ENCODE measurements at places on chromosomes 2 and 18. TPM values are rescaled to one million over a fixed set of nuclear protein-coding genes. Genes with fewer than 3 reads are reported as not detected.

The PSMA8 gene
- total RNA-seq = not detected

The CRACDL gene
- total RNA-seq = not detected

The ARHGAP15 gene
- total RNA-seq = 0.15 TPM

The BARD1 gene
- total RNA-seq = 11.9 TPM

The ARPC2 gene
- total RNA-seq = 290 TPM

The STON1 gene
- 6.1 TPM for total RNA-seq

The MC5R gene
- not detected for total RNA-seq

The CDH7 gene
- 5.7 TPM for total RNA-seq

The VPS54 gene
- 14.6 TPM for total RNA-seq

The CLEC4F gene
- total RNA-seq = not detected

The PLGLB1 gene
- total RNA-seq = 0.87 TPM

The KLHL41 gene
- not detected for total RNA-seq

The C2orf80 gene
- not detected for total RNA-seq

The HOXD9 gene
- total RNA-seq = 2.1 TPM

The NEUROD1 gene
- 0.10 TPM for total RNA-seq

DNA sequence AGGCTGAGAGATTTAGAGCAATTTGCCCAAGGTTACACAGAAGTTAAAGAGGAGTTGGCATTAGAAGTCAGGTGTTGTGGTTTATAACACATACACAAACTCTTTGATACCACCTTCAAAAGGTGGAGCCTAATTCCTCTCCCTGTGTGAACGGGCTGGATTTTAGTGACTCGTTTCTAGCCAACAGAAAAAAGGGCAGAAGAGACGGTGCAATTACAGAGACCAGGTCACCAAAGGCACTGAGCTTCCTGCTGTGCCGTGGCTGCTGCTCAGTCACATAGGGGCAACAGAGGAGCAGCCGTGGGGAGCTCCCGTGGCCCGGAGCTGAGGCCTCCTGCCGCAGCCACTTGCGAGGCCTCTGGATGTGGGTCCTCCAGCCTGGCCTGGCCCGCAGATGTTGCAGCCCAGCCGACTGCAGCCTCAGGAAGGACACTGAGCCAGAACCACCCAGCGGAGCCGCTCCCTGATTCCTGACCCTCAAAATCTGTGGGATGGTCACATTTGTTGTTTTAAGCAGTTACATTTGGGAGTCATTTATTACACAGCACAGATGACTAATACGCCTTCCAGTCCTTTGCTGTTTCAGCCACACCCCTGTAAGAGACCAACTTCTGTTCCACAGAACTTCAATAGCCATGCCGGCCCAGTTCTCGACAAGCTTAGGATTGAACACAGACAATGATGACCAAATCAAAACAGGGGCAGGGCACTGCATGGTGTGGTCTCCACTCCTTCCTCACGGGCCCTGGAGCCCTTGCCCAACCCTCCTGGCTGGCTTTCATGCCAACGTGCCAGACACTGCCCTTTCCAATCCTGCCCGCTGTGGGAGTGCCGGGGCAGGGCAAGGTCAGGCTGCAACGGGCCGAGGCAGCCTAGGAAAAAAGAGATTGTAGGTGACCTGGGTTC lies 17.1 kb downstream of the EDAR start:
- DNase-seq = no peak

GRCh38 chr2:169285531-169286235 lies 76.7 kb downstream of the LRP2 start:
- no peak for DNase-seq

GRCh38 chr2:190129421-190130199 lies 67.1 kb upstream of the MSTN start:
- no peak for DNase-seq

DNA sequence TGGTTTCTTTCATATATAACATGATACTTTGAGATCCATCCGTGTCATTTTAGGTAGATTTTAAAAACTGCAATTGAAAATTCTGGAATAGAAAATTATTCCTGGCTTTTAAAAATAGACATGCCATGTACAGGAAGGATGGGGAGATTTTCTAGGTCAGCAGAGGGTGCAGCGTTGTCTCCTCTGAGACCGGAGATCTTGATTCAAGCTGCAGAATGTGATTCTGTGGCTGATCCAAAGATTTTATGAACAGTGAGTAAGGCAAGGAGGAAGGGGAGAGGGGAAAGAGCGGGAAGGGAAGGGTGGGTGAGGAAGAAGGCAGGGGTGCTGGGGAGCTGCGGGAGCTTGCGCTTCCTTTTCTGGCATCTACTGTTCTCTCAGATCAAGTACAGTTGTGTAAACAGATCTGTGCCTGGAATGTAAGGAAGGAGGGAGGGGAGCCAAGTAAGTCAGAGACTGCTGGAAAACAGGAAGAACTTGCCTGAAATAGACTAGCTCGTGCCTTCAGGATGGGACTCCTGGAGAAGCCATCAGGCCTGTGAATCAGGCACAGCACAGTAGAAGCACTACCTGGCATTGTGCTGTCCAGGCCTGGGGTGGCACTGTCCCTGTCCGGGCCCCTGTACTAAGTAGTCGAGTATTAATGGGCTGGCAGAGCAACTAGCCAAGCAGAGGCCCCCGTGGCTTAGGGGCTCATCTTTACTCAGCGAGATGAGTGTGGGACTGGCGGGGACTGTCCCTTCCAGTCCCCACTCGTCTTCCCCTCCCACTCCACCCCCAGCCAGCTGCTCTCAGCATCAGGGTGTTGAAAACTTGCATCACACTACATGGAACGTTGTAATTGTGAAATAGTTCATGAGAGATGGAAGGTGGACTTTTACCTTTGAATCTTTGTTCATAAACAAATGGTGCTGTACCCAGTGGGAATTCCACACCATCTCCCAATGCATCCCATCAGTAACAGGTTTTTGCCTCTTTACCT lies 163.5 kb downstream of the UXS1 start:
- peak; percentile 87 for DNase-seq

DNA sequence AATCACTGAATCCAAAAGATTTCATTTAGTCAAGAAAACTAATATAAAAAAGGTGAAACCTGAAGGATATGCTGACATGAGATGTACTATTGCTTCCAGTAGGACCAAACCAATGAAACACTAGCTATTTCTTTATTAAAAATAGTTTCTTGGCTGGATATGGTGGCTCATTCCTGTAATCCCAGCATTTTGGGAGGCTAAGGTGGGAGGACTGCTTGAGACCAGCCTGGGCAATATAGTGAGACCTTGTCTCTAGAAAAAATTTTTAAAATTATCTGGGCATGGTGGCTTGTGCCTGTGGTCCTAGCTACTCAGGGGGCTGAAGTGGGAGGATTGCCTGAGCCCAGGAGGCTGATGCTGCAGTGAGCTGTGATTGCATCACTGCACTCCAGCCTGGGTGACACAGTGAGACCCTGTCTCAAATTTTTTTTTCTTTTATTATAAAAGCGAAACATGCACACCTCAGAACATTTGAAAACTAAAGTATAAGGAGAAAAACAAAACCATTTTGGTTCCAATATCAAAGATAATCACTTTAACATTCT lies 266.2 kb downstream of the TGIF1 start:
- no peak for DNase-seq

GRCh38 chr18:48669991-48670750 lies 131.3 kb downstream of the CTIF start:
- no peak for DNase-seq

- no peak for DNase-seq
Observed at GRCh38 chr2:218607436-218608115, at the start of gene PLCD4. Gene PLCD4, plus strand, starts transcription at chr2:218607899. Its CDS starts 7,841 bp downstream, at chr2:218615740.

DNA sequence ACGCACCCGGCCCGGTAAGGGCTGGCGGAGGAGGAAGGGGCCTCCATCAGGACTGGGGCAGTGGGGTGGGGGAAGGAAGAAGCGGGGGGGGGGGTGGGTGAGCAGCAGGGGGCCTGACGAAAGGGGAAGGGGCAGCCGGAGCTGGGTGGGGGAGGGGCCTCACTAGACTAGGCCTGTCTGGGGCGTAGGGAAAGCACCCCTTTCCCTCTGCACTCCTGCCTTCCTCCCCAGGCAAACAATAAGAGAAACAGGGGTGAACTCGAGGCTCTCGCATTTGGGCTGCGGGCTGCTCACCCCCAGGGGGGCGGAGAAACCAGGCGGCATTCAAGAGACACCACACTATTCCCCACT lies 82.7 kb upstream of the POMC start:
- DNase-seq = no peak

GRCh38 chr2:73297151-73297559 lies 3.8 kb upstream of the EGR4 start:
- no peak for DNase-seq

DNA sequence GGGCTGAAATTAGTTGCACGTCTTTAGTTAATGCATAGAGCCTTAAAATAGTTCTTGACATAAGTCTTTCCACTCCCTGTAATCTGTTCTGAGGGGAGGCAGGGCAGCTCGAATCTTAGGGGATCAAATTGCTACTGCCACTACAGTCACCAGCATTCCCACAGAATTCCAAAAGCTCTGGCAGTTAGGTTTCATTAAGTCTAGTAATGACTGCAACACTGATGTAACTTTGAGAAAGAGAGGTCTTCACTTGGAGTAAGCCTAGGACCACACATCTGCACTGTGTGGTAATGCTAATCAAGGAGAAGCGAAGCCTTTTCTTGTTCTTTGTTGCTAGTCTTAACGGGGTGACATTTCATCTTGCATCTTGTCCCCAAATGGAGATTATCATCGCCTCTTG lies 19.3 kb upstream of the NCK2 start:
- DNase-seq = no peak

DNA sequence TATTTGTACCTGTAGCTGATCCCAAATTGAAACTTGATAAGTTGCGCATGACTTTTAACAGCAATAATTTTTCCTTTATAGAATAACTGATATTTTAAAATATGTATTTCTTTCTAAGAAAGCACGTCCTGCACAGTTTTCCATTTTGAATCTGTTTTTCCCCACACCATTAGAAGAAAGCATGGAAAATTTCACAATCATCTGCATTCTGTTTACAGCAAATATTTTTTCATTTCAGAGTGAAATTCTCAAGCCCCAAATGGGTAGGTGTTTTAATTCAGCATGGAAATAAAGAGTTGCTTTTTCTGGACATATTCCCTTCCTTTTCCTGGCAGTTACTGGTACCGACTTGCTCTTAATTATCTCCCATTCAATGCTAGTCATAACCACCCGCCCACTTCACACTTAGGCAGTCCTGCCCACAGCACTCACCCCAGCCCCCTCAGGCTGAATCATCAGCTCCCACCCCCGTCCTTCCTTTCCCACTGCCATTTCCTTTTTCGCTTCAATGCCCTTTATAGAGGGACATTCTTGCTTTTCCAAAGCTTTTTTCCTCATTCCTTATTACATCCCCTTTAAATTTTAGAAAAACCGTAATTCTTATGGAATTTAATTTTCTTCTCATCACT lies 89.2 kb upstream of the GLS start:
- DNase-seq = peak; percentile 37

- DNase-seq = peak; percentile 36
Observed at GRCh38 chr2:226791056-226791486, 8.5 kb downstream of the IRS1 start.

GRCh38 chr2:30255026-30255425 lies 23.7 kb downstream of the LBH start:
- no peak for DNase-seq

GRCh38 chr18:59839246-59839645 lies 60.5 kb upstream of the PMAIP1 start:
- DNase-seq = no peak

- peak; percentile 71 for DNase-seq
Observed at GRCh38 chr18:56869189-56869777, 218.1 kb downstream of the WDR7 start.

- DNase-seq = no peak
Observed at GRCh38 chr18:74256190-74256589, 35.6 kb downstream of the CYB5A start.

DNA sequence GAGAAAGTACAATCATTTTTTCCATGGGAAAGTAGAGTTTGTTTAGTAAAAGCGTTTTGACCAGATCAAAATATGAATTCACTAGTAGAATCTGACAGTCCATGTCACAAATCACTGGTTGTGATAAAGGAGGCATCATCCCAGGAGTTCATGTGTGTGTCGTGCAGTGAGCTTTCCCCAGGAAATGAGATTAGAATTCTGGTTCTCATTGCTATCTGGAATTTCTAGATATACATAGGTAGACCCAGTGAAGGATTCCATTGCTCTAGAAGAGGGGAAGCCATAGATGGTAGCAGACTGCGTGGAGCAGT lies 206.6 kb downstream of the NCK2 start:
- DNase-seq = no peak

GRCh38 chr2:158034198-158034866 lies 67.3 kb upstream of the UPP2 start:
- DNase-seq = peak; percentile 61

GRCh38 chr2:151027151-151027550 lies 234.5 kb downstream of the RBM43 start:
- DNase-seq = no peak

- DNase-seq = no peak
Observed at GRCh38 chr2:101200676-101201075, 49.5 kb upstream of the TBC1D8 start.

- no peak for DNase-seq
Observed at GRCh38 chr2:42030200-42030759, 17.5 kb upstream of the PKDCC start.

- DNase-seq = no peak
Observed at GRCh38 chr2:103667335-103667884, 905.6 kb downstream of the TMEM182 start.

GRCh38 chr2:209911486-209911885 lies 91.0 kb upstream of the RPE start:
- DNase-seq = no peak

- peak; percentile 88 for DNase-seq
Observed at GRCh38 chr2:64212346-64212745, 68.1 kb upstream of the PELI1 start.

GRCh38 chr18:59279722-59280121 lies 6.5 kb upstream of the RAX start:
- DNase-seq = no peak

DNA sequence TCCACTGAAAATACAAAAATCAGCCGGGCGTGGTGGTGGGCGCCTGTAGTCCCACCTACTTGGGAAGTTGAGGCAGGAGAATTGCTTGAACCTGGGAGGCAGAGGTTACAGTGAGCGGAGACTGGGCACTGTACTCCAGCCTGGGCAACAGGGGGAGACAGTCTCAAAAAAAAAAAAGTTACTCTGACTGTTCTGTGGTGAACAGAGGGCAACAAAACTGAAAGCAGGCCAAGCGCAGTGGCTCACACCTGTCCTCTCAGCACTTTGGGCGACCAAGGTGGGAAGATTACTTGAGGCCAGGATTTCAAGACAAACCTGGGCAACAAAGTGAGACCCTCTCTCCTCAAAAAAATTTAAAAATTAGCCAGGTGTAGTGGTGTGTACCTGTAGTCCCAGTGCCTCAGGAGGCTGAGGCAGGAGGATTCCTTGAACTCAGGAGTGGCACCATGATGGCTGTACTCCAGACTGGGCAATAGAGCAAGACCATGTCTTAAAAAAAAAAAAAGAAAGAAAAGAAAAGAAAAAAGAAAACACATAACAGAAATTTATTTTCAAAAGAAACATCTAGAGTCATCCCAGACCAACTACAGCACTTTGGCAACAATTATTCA lies 13.6 kb upstream of the RTN4 start:
- DNase-seq = no peak

DNA sequence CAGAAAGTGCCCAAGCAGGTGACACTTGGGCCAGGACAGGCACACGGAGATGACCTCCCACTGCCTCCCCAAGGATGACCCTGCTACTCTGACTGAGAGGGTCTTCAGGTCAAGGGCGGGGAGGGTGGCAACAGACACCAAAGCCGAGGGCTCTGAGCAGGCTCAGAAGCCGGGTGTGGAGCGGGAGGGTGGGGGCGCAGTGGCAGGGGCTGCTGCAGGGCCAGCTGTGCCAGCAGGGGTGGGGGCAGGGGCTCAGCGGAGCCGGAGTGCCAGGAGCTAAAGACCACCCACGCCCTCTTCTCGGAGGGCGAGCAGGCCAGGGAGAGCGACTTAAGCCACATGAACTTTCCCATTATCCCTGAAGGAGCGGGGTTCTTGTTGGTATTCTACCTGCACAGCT lies 93.3 kb upstream of the MBOAT2 start:
- no peak for DNase-seq

- no peak for DNase-seq
Observed at GRCh38 chr2:70115646-70116442, 28.6 kb downstream of the PCBP1 start.
